Smooth muscle cell of bladder (primary cell): ENCODE measurements at places on chromosomes 7 and 10. TPM values are rescaled to one million over a fixed set of nuclear protein-coding genes. Genes with fewer than 3 reads are reported as not detected.

LRRC61 gene
- total RNA-seq: 0.85 and 1.6 TPM in 2 replicates

SPDYE1 gene
- total RNA-seq: not detected in 2 replicates

SLC26A3 gene
- not detected in 2 replicates for total RNA-seq

HOXA4 gene
- 0.14 and 0.28 TPM in 2 replicates for total RNA-seq

C10orf53 gene
- total RNA-seq: not detected in 2 replicates

OPN1SW gene
- total RNA-seq: not detected in 2 replicates

CABCOCO1 gene
- 0.83 and 1.6 TPM in 2 replicates for total RNA-seq

GIMAP4 gene
- total RNA-seq: 0.28 TPM in 1 of 2 replicates, not detected in the other

PNLIPRP2 gene
- total RNA-seq: not detected in 2 replicates

MBL2 gene
- total RNA-seq: not detected in 2 replicates

ASB15 gene
- not detected in 2 replicates for total RNA-seq

FAM25A gene
- not detected in 2 replicates for total RNA-seq

TFPI2 gene
- 178 and 259 TPM in 2 replicates for total RNA-seq

NPTX2 gene
- 0.57 and 2.7 TPM in 2 replicates for total RNA-seq

STAMBPL1 gene
- 27.2 and 27.3 TPM in 2 replicates for total RNA-seq

NPC1L1 gene
- total RNA-seq: 0.09 and 0.14 TPM in 2 replicates

SPAM1 gene
- total RNA-seq: not detected in 2 replicates

TAS2R41 gene
- not detected in 2 replicates for total RNA-seq

MKX gene
- 0.28 and 0.57 TPM in 2 replicates for total RNA-seq

FAM131B gene
- total RNA-seq: 1.00 and 1.9 TPM in 2 replicates

NACAD gene
- total RNA-seq: 0.71 and 0.83 TPM in 2 replicates

CALHM2 gene
- total RNA-seq: 15.5 and 21.0 TPM in 2 replicates

SLC16A12 gene
- not detected in 2 replicates for total RNA-seq

HOXA6 gene
- 3.4 and 4.4 TPM in 2 replicates for total RNA-seq

PON1 gene
- total RNA-seq: not detected in 2 replicates

INMT gene
- 13.4 and 21.8 TPM in 2 replicates for total RNA-seq

SEMA4G gene
- 0.43 and 0.92 TPM in 2 replicates for total RNA-seq

C10orf62 gene
- 0.14 TPM in 1 of 2 replicates, not detected in the other for total RNA-seq

KMT2C gene
- total RNA-seq: 19.3 and 24.1 TPM in 2 replicates

MSS51 gene
- 0.85 and 1.2 TPM in 2 replicates for total RNA-seq

NODAL gene
- not detected in 2 replicates for total RNA-seq

RAMP3 gene
- not detected in 2 replicates for total RNA-seq

HKDC1 gene
- total RNA-seq: 0.28 and 0.74 TPM in 2 replicates

CREB5 gene
- 2.9 and 5.8 TPM in 2 replicates for total RNA-seq

SPOCK2 gene
- total RNA-seq: 0.37 and 0.43 TPM in 2 replicates

MPP7 gene
- total RNA-seq: 0.18 and 0.28 TPM in 2 replicates

PODXL gene
- total RNA-seq: 0.28 and 0.83 TPM in 2 replicates

GDF2 gene
- not detected in 2 replicates for total RNA-seq

ELN gene
- total RNA-seq: 1.8 and 4.2 TPM in 2 replicates

HECW1 gene
- total RNA-seq: 3.1 and 3.8 TPM in 2 replicates

SYT15B gene
- 0.57 and 2.7 TPM in 2 replicates for total RNA-seq

CLCN1 gene
- total RNA-seq: 0.09 and 0.14 TPM in 2 replicates

POT1 gene
- 36.7 and 37.5 TPM in 2 replicates for total RNA-seq

HOXA1 gene
- 0.28 and 1.00 TPM in 2 replicates for total RNA-seq

SLC26A5 gene
- not detected in 2 replicates for total RNA-seq
